Activated CD8-positive, alpha-beta T cell treated with anti-CD3 and anti-CD28 coated beads for 36 hours (primary cell): ENCODE measurements at places on chromosomes 3 and 15. TPM values are rescaled to one million over a fixed set of nuclear protein-coding genes. Genes with fewer than 3 reads are reported as not detected.

GRCh38 chr3:29181872-29182271 lies 99.0 kb upstream of the RBMS3 start:
- no peaks in the 10 kb centered on the region for H3K36me3 ChIP-seq
- DNase-seq, result no peak
- no peaks in the 10 kb centered on the region for H3K27me3 ChIP-seq
- peaks cover 14% of the 10 kb centered on the region for H3K4me1 ChIP-seq
- no peak overlapping the region for H3K4me3 ChIP-seq

DNA sequence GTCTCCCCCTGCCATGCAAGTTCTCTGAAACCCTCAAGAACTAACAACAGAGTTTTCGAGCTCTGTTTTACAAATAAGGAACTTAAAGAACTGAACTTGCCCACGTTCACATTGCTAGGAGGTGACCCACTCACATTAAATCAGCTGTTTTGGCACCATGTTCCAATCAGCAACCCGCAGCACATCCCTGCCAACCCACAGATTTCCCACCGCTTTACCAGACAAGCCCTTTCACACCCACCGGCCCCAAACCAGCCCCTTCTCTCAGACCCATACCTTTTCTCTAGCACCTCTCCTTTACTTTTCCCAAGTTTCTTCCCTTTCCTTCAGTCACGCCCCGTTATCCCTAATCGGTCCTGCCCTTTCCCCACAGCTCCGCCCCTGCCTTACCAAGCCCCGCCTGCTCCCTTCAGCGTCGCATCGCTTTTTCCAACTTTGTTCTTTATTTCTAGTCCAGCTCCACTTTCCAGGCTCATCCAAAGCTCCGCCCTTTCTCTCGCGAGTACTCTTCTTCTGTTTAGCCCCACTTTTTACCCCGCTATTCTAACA lies 804 bp upstream of the BRPF1 start:
- H3K36me3 ChIP-seq, result peaks cover 29% of the 10 kb centered on the region
- no peak for DNase-seq
- peak overlapping the region; percentile 97 for H3K4me3 ChIP-seq
- H3K27ac ChIP-seq, result peak overlapping the region; percentile 91

- H3K36me3 ChIP-seq, result peaks cover 30% of the 10 kb centered on the region
- peaks cover 55% of the 10 kb centered on the region for H3K4me1 ChIP-seq
- peak overlapping the region; percentile 84 for H3K27ac ChIP-seq
These were observed 2.2 kb downstream of the DENND4A start for GRCh38 chr15:65789759-65790425.

GRCh38 chr15:60584355-60584998 lies 105.5 kb upstream of the ICE2 start:
- H3K36me3 ChIP-seq, result peaks cover 11% of the 10 kb centered on the region
- peak overlapping the region; percentile 96 for H3K27ac ChIP-seq
- no peaks in the 10 kb centered on the region for H3K27me3 ChIP-seq
- peaks cover 89% of the 10 kb centered on the region for H3K4me1 ChIP-seq
- peak overlapping the region; percentile 66 for H3K4me3 ChIP-seq

GRCh38 chr3:25476639-25477038 lies 48.6 kb downstream of the RARB start:
- no peak overlapping the region for H3K27ac ChIP-seq
- no peaks in the 10 kb centered on the region for H3K4me1 ChIP-seq
- peaks cover 3% of the 10 kb centered on the region for H3K27me3 ChIP-seq
- no peaks in the 10 kb centered on the region for H3K36me3 ChIP-seq
- no peak for DNase-seq

DNA sequence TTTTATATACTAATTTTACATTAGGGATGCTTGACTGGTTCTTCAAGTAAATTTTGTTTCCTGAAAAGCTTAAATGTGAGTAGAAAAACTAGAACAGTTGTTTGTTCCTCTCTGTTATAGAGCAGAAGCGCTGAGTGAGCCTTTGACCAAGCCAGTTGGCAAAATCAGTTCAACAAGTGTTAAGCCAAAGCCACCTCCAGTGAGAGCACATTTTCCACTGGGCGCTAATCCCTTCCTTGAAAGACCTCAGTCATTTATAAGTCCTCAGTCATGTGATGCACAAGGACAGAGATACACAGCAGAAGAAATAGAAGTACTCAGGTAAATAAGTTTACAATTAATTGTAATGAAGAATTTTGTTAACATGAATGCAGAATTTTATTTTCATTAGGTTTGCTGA lies 14.6 kb downstream of the CAPN7 start:
- no peak overlapping the region for H3K4me3 ChIP-seq
- H3K4me1 ChIP-seq, result peaks cover 9% of the 10 kb centered on the region
- H3K27ac ChIP-seq, result no peak overlapping the region
- no peak for DNase-seq
- peaks cover 40% of the 10 kb centered on the region for H3K36me3 ChIP-seq

DNA sequence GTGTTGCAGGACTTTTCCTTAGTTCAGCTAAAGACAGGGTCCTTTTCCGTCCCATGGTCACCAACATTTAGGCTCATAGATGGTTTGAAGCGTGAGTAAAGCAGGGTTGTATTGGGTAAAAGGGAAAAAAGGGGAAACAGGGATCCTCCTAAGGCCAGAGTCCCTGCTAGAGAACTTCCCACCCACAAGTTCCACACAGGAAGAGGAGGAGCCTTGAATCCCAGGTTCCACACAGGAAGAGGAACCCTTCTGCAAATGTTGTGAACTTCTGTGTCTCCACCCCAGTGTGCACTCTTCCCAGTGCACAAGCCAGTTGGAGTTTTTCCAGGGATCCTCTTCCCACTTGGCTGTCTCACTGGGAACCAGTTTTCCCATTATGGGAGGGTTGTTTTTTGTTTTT lies 27.6 kb upstream of the ATP8B4 start:
- H3K4me1 ChIP-seq, result peaks cover 14% of the 10 kb centered on the region
- no peak for DNase-seq
- no peaks in the 10 kb centered on the region for H3K27me3 ChIP-seq
- H3K4me3 ChIP-seq, result no peak overlapping the region
- H3K27ac ChIP-seq, result no peak overlapping the region

DNA sequence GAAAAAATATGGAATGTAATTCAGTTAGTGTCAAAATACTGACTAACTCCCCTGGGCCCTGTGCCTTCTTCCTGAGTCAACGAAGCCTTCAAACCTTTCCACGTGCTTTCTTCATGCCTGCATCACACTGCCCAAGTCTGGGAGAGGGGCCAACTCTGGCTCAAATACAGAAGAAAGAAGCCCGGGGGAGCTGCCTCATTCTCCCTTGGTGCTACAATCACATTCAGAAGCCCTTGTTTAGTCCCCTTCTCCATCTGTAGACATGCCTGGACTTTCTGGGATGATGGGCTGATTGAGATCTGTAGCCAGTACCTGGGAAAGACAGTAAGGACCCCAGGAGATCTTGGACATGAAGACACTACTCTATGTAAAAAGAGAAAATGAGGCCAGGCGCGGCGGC lies 77.8 kb upstream of the GSK3B start:
- H3K4me3 ChIP-seq, result no peak overlapping the region
- no peaks in the 10 kb centered on the region for H3K36me3 ChIP-seq
- H3K4me1 ChIP-seq, result no peaks in the 10 kb centered on the region
- no peak for DNase-seq

- DNase-seq, result no peak
- H3K4me1 ChIP-seq, result peaks cover 29% of the 10 kb centered on the region
- H3K36me3 ChIP-seq, result no peaks in the 10 kb centered on the region
- no peaks in the 10 kb centered on the region for H3K27me3 ChIP-seq
- no peak overlapping the region for H3K4me3 ChIP-seq
These were observed 27.2 kb downstream of the BCL2A1 start for GRCh38 chr15:79943820-79944219.

CD200R1 gene
- 1.4 TPM for total RNA-seq

LNP1 gene
- total RNA-seq, result 2.5 TPM

OR5H6 gene
- not detected for total RNA-seq

VIPR1 gene
- total RNA-seq, result 8.5 TPM
